ENCODE measurements at places on chromosomes 5 and 9.

- no peak for DNase-seq
These were observed 11.7 kb upstream of the GADD45G start for GRCh38 chr9:89592963-89593726.

- no peak for DNase-seq
These were observed 161.9 kb downstream of the ARHGAP26 start for GRCh38 chr5:142931896-142932686.

GRCh38 chr5:102218159-102218558 is 77.9 kb downstream of the SLCO4C1 start:
- DNase-seq, result no peak

DNA sequence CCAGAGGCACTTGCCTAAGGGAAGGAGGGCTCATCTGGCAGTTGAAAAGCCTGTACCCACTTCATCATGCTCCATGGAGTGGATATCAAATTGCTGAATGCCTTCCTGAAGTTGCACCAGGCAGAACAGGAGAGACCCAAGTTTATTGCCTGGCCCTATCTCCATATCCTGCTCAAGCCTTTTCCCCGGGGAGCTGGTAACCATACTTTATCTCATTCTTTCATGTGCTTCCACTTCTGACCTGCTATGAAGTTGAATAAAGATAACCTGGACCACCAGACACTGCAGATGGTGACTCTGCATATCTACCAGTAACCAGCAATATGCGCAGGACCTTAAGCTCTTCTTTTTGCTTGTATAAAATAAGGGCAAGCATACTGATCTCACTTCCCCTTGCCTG is 1397.5 kb upstream of the CDH6 start:
- no peak for DNase-seq

DNA sequence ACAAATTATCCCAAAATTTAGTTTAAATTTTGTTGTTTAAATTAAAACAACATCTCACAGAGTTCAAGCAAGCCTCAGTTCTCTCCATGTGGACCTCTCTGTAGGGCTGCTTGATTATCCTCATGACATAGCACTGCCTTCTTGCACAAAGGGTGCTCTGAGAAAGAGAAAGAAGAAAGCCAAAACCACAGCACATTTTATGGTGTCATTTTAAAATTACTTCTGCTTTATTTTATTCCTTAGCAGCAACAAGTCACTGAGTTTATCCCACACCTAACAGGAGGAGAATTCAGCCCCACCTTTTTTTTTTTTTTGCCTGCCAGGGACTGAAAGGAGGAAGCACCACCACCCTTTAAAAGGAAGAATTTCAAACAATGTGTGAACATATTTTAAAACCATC is 12.8 kb upstream of the KCNV2 start:
- DNase-seq, result no peak

DNA sequence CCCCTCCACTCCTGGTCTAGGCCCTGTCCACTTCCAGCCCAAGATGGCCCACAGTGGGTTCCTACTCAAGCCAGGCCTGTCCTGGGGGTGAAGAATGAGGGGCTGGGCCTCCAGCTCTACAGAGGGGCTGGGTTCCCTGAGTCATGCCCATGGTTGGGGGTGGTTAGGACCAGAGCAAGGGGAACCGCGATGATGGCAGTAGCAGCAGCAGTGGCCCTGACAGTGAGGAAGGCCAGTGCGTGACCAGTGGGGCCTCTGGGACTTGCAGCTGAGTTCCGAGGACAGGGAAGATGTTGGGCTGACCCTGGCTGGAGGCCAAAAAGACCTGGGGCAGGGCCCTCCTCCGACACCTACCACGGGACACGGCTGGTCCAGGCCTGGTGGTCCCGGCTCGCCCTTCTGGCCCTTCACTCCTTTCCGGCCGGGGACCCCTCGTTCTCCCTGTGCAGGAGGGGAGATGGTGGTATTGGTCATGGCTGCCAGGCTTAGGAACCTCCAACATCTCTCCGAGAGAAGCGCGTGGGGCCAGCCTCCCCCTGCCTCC is 9.2 kb upstream of the PHYKPL start:
- no peak for DNase-seq

GRCh38 chr5:129978270-129978669 is 74.0 kb downstream of the CHSY3 start:
- DNase-seq, result no peak

GRCh38 chr5:77546-77945 is 14.4 kb upstream of the PLEKHG4B start:
- no peak for DNase-seq

- no peak for DNase-seq
These were observed 12.0 kb upstream of the PSMD5 start for GRCh38 chr9:120854596-120855327.

- no peak for DNase-seq
These were observed 34.0 kb downstream of the OTULIN start for GRCh38 chr5:14698495-14698894.

DNA sequence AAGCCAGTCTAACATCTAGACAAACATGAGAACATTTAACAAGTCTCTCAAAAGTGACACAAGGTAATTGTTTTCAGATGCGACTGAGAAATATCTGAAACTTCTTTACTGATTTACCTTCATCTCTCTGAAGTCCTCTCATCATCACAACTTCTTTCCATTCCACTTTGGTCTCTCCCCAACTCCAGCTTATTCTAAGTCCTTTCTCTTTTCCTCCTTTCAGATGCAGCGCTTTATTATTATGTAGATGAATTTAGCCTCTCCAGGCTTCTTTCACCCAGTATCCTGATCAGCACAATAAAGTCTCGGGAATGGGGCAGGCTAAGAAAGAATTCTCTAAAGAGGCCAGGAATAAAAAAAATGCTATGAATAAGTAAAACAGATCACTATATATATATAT is 128.0 kb downstream of the KCTD16 start:
- no peak for DNase-seq

GRCh38 chr9:121026768-121027167 is 23.3 kb downstream of the C5 start:
- DNase-seq, result no peak

DNA sequence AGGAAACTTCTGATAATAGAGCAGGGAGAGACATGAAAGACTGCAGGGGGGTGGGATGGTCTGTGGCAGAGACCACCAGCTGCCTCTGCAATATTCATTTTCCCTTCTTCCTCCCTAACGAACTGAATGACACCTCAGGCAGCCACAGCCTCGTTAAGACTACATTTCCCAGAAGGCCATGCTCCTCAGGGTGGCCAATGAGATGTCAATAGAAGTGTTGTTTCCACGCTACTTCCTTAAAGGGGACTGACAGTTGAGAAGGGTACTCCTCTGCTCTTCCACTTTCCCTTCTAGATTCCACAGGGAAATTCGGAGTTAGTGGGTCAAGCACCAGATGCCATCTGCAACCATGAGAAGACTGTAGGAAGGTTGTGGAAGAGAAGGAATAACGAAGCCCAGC is 52.0 kb upstream of the DAPK1 start:
- no peak for DNase-seq

GRCh38 chr9:81125446-81126092 is 563.8 kb downstream of the TLE1 start:
- no peak for DNase-seq
